ENCODE measurements at places on chromosomes 6 and 20.

DNA sequence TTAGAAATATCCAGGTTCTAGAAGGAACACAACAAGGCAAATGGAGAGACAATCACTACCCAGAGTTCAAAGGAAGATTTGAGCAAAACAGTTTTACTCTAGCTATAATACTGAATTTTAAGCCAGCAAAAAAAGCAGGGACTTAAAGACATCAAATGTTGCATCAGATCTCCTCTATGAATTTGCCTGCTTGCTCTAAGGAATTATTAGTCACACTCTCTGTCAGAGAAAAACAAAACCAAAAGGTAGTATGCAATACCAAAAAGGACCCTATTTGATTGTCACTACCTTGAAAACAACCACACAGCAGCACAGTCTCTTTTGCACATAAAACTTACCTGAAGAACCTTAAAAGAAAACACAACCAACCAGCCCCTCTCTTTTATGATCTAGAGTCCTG lies 46.3 kb downstream of the BTBD9 start:
- no peak for DNase-seq

DNA sequence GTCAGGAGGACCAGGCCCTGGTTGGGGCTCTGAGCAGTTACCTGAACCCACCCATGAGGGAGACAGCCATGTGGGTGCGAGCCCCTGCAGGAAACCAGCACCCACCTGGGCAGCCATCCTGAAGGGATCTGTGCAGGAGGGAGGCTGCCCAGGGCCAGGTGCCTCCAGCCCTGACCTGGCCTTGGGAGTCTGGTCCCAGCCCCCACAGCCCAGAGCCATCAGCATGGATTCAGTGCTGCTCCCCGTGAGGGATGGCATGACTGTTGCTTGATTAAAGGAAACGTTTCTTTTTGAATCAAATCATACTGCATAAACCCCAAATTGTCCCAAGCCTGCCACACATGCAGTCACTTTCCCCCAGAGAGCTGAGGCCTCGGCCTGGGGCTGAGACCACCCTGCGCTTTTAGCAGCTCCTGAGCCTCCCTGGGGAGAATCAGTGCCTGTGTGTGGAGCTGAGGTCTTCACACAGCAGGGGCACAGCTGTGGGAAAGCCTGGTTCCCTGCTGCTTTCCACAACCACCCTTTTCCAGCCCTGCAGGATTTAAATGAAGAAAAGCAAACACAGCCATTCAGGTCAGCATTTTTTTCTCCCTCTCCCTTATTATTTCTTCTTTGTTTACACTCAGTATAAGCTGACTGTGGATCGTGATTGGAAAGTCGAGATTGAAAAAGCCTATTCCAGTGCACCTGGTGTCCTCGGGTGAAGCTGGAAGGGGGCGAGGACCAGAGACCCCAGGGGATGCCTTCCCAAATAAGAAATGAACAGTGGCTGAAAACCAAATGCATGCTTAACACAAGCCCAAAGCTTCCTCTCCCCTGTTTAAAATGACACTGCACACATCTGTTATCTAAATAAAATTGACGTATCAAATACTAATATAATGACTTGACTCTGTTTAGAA lies 283.9 kb downstream of the SMOC2 start:
- no peak for DNase-seq

GRCh38 chr6:75431379-75431778 lies 62.2 kb downstream of the FILIP1 start:
- DNase-seq = no peak

DNA sequence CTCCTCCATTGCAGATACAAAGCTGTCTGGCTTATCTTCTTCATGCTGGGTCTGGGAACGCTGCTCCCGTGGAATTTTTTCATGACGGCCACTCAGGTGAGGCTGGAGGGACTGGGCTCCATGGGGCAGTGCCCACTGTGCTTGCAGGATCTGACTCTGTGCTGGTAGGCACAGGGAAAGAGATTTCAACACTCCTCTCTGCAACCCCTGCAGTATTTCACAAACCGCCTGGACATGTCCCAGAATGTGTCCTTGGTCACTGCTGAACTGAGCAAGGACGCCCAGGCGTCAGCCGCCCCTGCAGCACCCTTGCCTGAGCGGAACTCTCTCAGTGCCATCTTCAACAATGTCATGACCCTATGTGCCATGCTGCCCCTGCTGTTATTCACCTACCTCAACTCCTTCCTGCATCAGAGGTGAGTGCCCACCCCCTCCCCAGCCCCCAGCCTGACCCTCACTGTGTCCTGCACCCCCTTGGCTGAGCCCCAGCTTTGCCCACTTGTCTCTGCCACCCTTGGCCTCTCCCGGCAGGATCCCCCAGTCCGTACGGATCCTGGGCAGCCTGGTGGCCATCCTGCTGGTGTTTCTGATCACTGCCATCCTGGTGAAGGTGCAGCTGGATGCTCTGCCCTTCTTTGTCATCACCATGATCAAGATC lies 6.1 kb downstream of the SLC29A1 start:
- DNase-seq = no peak

GRCh38 chr6:122657601-122658000 lies 47.4 kb downstream of the PKIB start:
- no peak for DNase-seq

DNA sequence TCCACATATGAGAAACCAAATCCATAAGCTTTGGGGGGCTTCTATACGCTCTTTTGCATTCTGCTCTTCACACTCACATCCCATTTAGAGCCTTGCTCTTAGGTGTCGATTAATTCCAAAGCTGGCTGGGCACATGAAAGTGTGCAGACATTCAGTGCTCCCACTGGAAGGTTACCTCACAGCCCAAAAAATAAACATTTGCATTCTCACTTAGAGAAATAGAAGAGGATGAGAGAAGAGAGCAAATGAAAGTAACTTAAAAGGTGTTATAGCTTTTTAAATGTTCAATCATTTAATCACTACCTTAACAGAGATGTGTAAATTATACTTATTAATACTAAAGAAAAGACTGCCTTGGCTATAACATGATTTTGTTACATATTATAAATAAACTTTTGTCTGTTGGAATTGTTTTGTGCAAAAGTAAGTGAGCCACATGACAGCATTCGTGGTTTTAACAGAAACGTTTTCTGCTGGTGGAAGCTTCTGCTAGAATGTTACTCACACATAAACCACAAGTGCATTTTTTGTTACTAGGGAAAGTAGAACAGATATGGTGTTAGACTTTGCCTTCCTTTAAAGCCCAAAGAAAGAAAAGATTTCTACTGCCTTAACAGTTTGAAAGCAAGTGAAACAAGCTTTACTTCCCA lies 116.7 kb downstream of the SIM1 start:
- DNase-seq = no peak

DNA sequence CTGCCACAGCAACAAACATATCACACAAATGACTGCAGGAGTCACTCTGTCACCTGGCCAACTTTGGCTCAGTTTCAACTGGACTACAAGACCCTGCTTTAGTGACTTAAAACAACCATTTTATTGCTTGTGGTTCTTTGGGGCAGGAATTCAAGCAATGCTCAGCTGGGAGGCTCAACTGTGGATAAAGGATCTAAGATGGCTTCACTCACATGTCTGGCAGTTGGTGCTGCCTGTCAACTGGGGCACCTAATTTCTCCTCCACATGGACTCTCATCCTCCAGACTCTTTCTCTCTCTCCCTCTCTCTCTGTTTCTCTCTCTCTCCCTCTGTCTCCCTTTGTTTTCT lies 2.8 kb upstream of the EPB41L2 start:
- DNase-seq = no peak

DNA sequence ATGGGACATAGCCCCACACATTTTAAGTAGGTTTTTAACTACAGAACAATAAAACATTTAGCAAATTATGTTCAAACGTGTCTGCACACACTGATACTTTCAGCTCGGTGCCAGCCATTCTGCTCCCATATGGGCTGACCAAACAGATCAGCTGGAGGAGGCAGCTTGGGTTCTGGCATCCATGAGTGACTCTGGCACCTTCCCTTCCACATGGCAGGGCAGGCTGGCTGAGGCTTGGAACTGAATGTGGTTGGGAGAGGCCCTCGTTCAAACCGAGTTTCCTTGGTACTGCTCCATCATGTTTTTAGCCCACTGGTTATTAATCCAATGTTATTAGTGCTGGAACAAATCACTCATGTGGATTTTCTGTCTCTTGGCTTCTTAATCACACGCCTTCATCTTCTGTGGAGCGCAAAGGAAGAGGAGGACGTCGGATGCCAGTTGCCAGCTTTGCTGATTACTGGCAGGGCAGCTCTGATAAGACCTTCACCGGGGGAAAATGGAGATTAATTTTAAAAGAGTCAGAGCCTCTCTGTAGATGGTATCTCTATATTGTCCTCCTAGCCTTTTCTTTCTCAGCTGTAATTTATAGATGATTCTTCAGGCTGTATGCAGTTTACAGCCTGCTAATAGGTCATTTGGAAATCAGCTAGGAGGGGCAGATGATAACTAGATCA lies 93.1 kb upstream of the TIAM2 start:
- DNase-seq = no peak

DNA sequence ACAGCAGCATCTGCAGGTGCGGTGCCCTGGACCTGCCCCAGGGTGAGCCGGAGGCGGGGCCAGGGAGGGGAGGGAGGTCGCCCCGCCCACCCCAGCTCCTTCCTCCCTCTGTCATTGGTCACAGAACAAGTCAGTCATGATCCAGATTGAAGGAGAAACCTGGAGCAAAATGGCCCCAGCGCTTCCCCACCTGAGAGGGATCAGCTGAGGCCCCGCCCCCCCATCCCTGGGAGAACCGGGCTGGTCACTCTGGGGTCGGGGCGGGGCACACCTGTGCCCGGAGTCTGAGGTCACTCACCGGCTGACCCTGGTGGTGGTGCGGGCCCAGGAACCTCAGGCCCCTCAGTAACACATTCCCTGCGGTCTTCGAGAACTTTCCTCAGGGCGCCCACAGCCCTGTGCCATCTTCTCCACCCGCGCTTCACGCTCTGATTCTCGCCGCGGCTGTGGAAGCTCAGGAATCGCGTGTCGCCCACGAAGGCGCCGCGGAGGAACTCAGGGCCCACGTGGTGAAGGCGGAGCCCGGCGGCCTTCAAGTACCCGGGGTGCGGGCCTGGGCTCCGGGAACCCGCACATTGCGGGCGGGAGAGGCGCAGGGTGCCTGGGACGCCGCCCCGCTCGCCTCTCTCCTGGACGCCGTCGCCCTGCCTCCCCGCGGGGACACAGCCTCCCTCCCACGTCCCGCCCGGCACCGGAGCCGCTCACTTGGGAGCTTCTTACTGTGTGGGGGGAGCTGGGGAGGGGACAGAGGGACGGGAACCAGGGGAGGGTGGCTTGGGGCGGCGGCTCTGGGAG lies 36.4 kb upstream of the HLA-C start:
- no peak for DNase-seq

- no peak for DNase-seq
These were observed 11.1 kb upstream of the CD164 start for GRCh38 chr6:109393157-109393885.

DNA sequence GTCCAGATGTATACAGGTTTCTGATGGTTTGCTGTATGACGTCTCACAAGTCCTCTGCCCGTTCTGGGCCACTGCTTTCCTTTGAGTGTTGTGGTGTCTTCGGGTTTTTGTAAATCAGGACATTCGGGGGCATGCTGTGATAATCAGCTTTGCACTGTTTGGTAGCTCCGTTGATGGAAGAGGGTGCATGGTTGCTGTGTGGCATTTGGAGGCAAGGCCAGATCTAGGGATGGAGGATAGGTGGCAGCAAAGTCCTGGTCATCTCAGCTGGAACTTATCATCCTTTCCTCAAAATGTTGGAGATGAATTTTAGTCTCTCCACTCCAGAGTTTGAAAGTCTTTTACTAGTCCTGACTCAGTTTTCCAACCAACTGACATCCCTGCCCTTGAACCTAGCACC lies 91.0 kb downstream of the SCP2D1 start:
- no peak for DNase-seq

DNA sequence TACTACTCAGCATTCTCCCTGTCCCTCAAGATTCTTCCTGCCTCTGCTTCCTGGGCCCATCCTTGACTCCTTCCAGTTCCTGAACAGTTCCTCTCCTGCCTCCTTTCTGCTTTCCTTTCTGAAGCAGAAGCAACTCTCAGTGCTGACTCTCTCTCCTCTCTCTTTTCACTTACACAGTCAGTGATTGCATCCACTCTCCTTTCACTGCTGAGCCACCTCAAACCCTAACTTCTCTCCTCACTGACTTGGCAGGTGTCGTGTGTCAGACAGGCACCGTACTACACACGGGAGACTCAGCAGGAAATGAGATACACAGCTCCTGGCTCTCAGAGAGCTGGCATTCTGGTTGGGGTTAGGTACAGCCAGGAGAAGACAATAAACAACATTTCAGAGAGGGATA lies 5.6 kb downstream of the ABHD16A start:
- DNase-seq = no peak

DNA sequence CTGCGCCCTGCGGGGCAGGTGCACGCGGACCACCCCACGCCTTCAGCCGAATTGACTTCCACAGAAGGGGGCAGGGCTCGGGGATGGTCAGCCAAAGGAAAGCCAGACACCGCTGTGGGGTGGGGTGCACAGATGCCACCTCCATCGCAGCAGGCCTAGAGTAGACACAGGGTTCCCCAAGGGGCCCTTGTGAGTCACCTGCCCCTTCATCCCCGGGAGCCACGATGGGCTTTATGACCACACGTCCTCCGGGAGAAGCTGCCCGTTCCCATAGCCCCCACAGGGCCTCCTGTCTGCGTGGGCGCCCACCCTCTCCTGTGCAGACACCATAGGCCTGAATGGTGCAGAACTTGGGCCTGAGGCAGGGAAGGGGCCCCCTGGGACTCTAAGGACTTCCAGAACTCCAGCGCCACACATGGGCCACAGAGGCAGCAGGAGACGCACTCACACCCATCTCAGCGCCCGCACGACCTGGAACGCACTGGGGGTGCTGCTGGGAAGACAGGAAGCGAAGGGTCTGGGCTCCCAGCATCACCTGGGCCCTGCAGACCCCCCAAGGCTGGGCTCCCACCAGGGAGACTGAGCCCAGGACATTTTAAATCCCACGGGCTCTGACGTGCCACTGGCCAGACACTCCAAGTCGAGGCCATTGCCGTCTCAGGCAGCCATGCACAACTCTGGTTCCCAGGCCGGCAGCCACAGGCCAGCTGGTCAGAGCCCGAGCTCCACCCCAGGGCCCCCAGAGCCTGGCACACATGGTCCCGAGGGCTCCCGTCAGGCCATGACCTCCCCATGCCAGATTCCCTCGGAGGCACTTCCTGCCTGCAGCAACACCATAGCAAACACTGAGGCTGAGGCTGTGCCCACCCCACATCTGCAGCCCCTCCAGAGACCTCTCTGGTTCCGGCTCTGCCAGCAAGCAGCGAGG lies 134.2 kb downstream of the DLL1 start:
- no peak for DNase-seq

DNA sequence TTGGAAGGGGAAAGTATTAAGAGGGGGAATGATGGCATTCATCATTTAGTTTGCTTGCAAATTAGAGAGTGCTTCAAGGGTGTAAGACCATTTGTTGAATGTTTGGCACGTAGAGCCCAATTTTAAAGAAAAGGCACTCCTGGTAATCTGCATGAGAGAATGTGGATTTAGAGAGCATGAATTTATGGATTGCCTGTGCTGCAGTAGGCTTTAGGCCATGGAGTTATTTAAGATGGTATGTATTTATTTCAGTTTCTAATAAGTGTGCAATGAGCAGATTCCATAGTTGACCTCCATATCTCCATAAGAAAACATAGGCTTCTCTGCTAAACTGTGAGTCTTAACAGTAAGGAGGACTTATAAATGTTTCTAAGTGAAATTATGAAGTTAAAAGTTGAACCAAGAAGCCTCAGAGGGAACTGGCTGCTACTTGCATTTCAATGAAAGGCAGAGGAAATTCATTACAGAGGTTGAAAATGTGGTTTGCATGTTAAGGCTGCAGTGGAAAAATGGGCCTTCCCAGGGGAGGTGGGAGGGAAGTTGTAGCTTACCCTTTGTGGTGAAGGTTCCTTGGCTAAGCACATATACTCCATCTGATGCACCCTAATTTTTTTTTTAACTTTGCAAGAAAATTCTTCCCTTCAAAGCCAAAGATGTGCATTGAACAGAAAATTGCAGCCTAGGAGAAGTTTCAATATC lies 134.2 kb downstream of the CARMIL1 start:
- no peak for DNase-seq

Measured in SW 1271 (cell line).